Occipital lobe (tissue), 3 donors: ENCODE measurements at places on chromosomes 13 and 19. TPM values are rescaled to one million over a fixed set of nuclear protein-coding genes. Genes with fewer than 3 reads are reported as not detected.

OR7C1 gene
- total RNA-seq, result not detected

STOML3 gene
- total RNA-seq, result 0.16 TPM

DNA sequence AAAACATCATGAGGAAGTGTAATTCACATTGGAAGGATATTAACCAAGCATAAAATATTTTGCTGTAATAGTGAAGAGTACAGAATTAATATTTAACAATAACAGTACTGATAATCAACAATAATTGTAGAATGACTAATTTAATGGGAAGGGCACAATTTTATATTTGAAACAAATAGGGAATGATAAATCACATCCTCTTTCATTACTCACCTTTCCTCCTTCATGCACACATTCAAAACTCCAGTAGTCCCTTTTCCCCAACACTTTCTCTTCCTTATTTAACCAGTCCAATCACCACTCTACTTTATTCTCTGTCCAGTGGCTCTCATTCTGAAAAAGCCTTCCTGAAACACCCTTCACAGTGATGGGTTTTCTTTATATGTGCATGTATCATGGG, 110.8 kb upstream of the POSTN start:
- DNase-seq, result no peak

DNA sequence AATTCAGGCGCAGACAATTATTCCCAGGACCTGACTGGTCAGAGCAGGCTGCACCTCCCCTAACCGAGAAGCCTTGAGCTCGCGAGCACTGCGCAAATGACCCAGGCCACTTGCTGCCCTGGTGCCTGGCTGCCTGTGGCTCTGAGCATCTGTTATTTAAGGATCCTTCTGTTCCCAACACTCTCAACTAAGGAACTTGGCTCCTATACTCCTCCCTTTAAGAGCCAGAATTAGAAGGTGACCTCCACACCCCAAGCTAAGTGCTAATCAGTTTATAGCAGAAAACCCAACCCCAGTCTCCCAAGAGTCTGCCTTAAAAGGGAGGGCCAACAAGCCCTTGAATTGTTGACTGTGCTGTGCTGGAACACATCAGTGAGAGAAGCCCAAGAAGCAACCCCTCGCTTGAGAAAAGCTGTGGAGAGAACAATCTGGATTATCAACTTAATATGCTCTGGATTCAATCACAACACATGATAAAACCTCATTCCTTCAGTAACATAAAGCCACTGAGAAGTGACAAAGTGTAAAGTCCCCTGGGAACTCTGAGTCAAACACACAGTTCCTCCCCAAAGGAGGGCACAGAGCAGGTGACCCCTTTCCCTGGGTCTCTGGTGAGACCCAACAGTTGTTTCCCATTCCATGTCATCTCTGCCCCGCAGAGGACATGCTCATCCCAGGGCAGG, 14.6 kb downstream of the AKAP8L start:
- DNase-seq, result no peak

GRCh38 chr13:51645154-51645650, 60.9 kb downstream of the WDFY2 start:
- no peak for DNase-seq

DNA sequence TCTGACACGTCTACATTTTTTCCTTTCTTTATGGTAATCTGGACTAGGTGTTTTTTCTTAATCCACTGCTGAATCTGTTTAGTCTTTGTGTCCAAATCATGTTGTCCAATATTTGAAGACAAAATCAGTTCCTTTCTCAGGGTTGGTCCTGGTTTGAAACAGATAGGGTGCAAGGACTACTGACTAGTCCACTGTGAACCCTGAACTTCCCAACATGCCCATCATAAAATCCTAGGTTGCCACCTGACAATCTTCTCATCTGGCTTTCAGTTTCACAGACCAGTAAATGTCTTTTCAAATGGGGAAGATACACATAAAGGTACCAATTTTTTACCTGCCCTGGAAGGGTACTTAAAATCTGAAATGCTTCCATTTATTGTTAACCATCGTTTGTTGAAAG, 12.7 kb downstream of the GTF3A start:
- DNase-seq, result no peak

- no peak for DNase-seq
Measured at GRCh38 chr13:65594298-65594781, 1635.8 kb downstream of the PCDH9 start.
